Activated naive CD4-positive, alpha-beta T cell treated with anti-CD3 and anti-CD28 coated beads, Interleukin-2, amount 50 U/mL, for 16 hours (primary cell): ENCODE measurements at places on chromosomes 1 and 21.

GRCh38 chr21:27681841-27682240 is 715.0 kb upstream of the ADAMTS5 start:
- no peak for DNase-seq

- no peak for DNase-seq
Observed at GRCh38 chr1:114176366-114176765, 22.7 kb upstream of the SYT6 start.

DNA sequence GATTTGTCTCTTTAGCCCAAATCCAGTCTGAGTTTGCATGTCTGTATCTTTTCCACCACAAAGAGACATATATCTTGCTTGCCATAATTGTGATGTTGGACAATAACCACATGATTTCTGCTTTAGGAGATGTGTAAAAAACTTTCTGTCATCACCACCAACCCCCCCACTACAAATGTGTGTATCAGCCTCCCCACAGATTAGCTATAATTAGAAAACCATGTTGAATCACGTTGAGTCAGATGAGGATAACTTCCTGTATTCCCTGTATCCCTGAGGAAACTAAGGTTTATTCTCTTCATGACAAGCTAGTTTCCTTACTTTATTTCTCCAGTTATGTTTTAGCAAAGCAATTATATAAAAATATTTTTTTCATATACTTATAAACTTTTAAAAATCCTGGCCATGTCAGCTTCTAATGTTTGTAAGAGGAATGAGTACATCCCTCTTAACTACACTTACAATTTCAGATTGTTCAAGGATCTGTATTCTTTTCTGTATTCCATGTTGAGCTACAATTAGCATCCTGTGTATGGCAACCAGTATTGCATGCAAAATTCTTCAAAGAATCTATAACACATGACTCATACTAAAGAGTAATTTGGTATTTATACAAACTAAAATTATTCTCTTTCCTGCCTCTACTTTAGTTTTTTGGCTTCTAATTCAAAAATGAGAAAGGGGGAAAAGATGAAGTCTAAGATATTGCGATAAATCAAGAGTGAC is 143.0 kb downstream of the FMN2 start:
- DNase-seq: no peak

- no peak for DNase-seq
Observed at GRCh38 chr1:5856246-5856815, 135.9 kb downstream of the NPHP4 start.

DNA sequence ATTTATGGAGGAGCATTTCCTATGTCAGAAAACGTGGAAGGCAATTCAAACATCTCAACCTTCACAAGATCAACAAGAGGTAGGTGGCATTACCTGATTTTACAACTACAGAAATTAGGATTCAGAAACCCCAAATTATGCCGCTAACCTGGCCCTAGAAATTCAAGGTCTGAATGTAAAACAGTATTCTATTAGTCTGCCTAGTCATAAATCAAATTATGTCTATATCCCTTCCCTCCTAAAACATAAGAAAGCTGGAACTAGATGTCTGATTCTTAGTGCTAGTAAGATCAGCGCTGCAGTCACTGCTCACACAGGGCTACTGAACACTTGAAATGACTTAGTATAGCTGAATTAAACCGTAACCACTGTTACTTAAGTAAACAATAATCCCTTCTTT is 1.4 kb downstream of the TOMM20 start:
- no peak for DNase-seq

DNA sequence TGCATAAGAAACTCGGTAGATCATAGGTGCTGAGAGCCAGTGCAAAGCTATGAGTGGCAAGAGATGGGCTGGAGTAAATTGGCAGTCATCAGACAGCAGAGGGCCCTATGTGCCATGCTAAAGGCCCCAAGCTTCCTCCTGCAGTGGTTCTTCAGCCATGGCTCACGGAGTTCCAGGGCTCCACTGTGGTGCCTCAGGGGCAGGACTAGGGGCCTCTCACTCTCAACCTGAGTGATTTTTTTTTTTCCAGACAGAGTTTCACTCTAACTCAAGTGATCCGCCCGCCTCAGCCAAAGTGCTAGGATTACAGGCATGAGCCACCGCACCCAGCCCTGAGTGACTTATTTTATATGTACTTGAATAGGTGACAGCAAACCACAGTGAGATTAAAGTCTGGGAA is 10.4 kb upstream of the GJA8 start:
- no peak for DNase-seq

GRCh38 chr1:153776352-153776751 is 1.1 kb downstream of the SLC27A3 start:
- DNase-seq: no peak

DNA sequence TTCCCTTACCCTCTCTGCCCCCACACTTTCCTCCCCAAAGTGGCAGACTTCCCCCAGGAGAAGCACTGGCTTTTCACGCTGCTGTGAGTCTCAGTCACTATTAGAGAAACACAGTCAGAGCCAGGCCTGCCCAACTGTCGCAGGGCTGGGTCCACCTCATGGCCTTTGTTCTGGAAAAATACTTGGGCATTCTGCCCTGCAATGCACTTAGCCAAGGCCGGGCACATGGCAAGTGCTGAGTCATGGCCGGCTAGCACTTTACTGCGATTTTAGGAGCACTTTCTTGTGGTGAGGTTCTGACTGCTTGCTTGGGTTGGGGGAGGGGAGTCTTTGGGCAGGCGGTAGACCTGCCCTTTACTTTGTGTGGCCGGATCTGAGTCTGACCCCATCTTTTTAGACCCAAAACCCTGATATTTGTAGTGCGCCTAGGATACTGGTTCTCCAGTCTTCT is 7.7 kb downstream of the EPHX1 start:
- DNase-seq: no peak

DNA sequence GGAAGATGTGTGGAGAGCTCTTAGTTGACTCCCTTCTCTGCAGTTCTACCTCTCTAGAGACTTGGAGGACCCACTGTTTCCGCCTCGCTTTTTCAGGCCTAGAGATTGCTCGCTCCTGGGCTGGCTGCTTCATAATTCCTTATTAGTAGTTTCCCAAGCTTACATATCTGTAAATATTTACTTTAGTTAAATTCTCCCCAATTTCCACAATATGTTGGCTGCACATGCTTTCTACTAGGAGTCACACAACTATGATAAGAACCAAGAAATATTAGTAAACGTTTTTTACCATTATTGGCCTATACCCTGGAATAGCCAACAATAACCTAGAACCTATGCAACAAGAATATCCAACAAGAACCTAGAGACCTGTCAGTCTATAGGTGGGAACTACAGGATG is 129.0 kb upstream of the RUNX1 start:
- no peak for DNase-seq
